NCI-H2081 (cell line): ENCODE measurements at places on chromosomes 2 and 18.

DNA sequence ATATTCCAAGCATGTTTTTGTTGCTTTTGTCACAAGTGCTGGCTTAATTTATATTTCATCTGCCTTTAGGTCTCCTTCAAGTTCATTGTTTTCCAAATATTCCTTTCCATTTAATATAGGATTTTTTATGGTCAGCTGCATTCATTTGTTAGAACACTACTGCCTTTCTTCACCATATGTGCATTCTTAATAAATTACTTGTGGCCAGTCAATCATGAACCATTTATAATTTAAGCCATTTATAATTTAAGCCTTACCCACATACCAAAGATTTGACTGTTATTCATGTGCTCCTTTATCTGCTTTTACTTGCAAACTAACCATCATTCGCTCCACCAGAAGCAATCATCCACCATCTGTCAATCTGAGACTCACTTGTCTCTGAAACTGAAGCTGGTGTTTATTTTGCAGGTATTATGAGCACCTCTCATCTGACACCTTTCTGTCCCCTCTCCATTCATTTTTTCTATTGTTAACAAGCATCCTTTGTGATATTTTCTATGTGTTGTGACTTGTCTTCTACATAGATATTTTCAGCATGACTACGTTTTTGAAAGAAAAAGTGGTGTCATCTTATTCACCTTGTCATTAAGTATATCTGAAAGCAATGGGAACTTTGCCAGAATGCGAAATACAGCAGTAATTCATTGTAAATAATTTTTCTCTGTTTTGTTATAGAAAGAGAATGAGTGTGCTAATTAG is 786.8 kb downstream of the KCNJ3 start:
- DNase-seq, result no peak

- DNase-seq, result peak; percentile 41
These were observed 5.3 kb downstream of the KLF11 start for GRCh38 chr2:10048501-10049171.

GRCh38 chr2:138596403-138596802 is 94.8 kb downstream of the SPOPL start:
- no peak for DNase-seq

- DNase-seq, result no peak
These were observed 105.8 kb downstream of the GALNT14 start for GRCh38 chr2:31032475-31032874.
